ENCODE measurements at places on chromosomes 7 and 10. TPM values are rescaled to one million over a fixed set of nuclear protein-coding genes. Genes with fewer than 3 reads are reported as not detected.
A peak's percentile ranks its signal among the peaks of the same experiment; 100 is the strongest.

DNA sequence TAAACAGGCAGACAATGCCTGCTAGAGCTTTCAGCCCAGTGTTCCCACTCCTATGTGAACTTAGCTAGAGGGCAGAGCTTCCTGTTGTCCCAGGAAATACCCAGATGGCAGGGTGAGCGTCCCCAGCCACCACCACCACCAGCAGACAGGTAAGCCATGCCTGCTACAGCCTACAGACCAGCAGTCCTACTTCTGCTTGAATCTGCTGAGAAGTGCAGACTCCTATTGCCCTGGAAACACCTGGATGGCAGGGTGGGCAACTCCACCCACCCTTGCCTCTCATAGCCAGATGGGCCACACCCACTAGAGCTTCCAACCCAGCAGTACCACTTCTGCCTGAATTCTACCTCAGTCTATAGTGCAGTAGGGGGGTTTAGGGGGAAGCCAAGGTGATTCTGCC is 64.4 kb downstream of the FBXL13 start:
- DNase-seq = no peak

DNA sequence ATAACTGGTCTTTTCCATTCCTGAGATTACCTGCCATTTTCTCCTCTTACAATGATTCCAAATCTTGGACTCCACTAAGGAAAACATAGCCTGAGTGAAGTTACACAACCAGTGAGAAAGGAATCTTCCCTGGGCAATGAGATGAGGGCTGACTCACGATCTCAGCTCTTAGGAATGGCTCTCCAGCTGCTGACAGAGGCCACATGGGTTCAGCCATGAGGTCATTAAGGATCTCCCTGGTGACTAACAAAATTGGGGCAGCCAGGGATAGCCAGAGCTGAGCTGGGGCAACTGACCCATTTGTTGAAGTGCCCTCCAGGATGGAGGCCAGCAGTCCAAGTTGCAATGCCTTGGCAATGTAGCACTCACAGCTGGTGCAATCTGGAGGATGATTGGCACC is 78.7 kb upstream of the MKLN1 start:
- DNase-seq = no peak

DNA sequence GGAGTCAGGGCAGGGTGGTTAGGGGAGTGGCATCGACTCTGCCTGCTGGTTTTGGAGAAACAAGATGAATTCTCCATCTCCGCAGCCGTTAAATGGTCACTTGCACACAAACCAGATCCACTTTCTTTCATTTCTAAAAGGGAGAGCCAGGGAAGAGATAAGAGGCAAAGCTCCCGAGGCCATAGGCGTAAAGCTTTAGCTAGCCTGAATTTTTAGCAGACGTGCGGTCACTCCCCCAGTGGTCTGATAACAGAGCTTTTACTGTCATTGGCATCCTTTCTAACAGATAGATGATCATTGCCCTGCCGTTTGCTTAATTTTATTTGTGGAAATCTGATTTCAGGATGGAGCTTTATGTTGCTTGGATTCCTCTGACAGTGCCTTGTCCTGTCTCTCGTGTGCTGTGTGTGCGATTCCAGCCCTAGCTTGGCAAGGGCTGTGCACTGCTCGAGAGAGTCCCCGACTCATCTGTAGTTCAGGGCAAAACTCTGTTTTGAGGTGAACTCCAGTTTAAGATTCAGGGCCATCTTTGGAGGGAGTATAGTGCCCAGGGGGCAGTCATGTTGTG is 62.5 kb downstream of the GATA3 start:
- no peak for DNase-seq

- DNase-seq = no peak
These were observed 354.5 kb downstream of the FGFR2 start for GRCh38 chr10:121243609-121244241.

GRCh38 chr10:20877554-20877953 is 19.6 kb downstream of the NEBL start:
- no peak for DNase-seq

DNA sequence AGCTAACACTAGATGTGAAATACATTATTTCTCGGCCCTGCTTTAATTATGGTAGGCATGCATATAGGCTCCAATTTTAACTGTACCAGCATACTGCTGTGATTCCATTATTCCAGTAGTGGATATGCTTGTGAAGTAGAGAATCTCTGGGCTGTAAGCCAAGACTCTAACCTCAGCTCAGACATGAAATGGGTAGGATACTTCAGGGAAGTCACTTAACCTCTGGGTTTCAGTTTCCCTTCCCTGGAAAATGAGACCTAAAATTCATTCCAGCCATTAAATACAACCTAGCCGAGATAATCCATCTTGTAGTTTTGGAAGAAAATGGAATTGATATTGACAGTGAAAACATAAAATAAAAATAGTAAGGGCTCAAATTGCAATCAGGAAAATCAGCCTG is 59.6 kb upstream of the TRIL start:
- DNase-seq = no peak

GRCh38 chr7:50449881-50450589 is at the start of gene FIGNL1:
Gene FIGNL1 (minus strand): TSS chr7:50450350. CDS start chr7:50447287, 3,063 bp downstream.
- peak; percentile 78 for DNase-seq

DNA sequence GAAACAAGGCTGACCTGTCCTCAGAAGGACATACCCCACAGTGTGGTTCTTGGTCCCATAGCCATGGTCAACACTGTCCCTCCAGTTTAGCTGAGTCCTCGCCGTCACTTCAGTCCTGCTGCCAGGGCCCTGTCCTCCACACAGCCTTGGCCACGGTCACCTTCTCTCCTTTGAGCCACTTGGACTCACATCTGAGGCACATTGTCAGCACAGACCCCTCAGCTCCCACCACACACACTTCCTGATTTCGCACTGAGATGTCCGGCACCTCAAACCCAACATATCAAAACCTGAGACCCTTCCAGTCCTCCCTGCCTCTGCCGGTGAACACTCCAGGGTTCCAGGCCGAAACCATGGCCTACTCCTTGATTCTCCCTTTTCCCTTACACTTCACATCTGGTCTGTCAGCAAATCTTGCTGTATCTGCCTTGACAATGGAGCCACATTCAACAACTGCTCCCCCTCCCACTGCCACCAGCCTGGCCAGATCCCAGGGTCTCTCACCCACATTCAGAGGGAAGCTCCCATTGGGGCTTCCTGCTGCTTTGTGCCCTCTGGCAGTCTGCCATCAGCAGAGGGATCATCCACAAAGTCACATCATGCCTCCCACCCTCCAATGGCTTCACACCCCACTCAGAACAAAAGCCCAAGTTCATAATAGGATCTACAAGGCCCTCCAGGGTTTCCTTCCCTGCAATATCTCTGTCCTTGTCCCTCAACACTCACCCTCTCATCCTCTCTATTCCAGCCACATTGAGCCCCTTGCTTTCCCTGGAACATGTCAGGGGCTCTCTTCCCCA is 219.6 kb upstream of the SHH start:
- no peak for DNase-seq

GRCh38 chr10:71125749-71126107 is 86.6 kb upstream of the UNC5B start:
- no peak for DNase-seq

DNA sequence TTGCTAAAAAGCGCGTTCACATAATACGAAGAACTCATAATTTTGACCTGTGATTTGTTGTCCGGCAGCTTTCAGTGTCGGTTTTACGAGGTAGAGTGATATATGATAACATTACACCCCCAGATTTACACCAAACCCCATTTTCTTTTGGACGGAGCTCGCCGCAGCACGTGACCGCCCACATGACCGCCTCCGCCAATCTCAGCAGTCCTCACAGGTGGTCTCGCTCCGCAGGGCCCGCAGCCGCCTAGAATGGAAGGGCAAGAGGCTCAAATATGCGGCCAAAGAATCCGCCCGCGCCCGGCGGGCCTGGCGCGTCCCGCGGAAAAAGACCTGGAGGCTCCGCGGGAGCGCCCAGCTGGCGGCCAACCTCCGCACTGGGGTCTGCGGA is at the start of gene HOXA7:
TSS of gene HOXA7 (minus strand) at position 168 of the 391 bp plus-strand sequence. CDS start at position 38, 130 bp downstream.
- no peak for DNase-seq

GRCh38 chr7:157461573-157462418 is 125.0 kb downstream of the DNAJB6 start:
- peak; percentile 33 for DNase-seq

GRCh38 chr10:108788891-108789290 is 1134.4 kb downstream of the XPNPEP1 start:
- DNase-seq = no peak

DNA sequence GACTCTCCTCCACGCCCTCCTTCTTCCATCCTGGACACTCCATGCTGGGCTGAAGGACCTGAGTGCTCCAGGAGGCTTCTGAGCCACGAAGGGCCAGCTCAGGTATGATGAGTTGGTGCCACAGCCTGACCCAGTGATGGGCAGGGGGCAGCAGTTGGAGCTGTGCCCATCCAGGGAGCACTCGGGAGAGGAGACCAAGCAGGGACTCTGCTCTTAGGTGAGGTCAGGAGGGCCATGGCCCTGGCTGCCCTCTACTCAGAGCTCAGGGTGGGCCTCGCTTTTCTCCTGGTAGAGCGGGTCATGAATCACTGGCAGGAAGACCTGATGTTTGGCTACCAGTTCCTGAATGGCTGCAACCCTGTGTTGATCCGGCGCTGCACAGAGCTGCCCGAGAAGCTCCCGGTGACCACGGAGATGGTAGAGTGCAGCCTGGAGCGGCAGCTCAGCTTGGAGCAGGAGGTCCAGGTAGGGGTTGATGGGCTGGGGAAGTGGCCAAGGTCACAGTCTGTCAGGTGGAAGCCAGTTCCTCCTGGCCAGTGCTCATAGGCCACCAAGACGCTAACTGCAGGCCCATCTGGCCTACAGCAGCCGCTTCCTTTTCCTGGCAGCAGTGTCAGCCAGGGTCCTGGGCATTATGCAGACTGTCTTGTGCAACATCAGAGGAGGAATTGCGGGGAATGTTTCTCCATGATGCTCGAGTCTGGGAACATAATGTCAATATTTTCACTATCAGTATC is 50.8 kb downstream of the ALOX5 start:
- DNase-seq = no peak

DNA sequence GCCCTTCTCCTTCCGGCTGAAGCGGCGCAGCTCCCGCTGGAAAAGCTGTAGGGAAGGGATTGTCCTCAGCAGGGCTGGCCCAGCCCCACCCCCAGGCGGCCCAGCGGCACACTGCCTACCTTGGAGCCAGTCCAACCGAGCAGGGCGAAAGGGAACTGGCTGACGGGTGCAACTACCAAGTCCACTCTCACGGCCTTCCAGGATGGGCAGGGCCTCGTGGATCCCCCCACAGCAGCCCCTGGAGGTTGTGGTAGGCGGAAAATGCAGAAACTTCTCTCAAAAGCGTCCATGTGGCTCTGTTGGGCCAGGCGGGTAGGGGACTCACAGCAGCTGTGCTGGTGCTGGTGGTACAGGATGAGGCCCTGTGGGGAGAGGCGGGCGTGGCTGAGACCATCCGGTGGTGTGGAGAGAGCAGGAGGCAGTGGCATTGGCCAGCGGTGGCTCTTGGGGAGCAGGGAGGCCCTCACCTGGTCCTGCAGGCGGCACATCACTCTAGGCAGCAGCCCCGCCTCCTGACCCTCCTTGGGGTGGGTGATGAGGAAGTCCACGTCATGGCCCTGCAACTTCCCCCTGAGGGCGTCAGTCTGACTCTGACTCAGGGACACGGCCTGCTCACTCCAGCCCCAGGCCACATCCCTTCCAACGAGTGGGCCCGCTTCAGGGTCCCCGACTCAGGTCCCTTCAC is 8.4 kb upstream of the PGAM2 start:
- no peak for DNase-seq

GRCh38 chr7:111371437-111371836 is 190.9 kb downstream of the IMMP2L start:
- no peak for DNase-seq

DNA sequence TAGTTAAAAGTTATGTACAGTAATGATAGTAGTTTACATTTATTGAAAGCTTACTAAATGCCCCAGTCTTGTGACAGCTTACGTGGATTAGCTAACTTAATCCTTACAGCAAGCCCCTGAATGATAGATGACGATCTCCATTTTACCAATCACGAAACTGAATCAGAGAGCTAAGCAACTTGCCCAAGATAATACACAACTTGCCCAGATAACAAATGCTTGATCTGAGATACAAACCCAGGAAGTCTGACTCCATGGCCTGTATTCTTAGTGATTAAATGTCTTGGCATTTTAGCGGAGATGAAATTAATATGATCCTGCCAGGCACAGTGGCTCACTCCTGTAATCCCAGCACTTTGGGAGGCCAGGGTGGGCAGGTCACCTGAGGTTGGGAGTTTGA is 46.9 kb upstream of the FMC1 start:
- no peak for DNase-seq

DNA sequence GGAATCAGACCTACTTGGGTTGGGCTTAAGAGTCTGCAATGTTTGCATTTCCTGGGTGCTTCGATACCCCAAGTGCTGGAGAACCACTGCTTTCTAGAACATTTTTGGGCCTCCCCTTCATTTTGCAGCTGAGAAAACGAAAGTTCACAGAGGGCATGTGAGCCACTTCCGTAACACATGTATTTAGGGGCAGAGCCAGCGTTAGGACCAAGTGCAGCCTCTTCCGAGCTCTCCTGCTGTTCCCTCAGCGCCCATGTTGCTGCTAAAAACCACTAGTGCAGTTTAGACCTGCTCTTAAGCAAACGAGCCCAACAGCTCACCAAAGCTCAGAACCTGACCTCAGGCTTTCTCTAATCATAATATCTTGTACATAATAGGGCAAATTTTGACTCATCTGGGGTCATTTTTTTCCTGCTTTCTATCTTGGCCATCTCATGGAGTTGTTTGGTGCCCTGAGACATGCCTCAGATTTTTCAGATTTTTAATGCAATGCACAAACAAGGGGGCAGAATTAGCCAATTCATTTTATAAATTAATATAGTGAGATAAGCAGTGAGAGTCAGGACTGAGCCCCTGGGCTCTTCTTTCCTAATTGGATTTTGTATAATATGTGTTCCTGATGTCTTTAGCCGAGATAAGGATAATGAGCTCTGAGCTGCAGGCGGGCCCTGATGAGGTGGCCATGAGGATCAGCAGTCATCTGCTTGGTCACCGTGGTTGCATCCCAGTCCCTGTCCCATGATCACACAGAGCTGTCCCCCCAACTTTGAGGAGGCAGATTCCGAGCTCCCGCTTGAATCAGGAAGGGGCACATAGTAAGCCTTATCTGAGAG is 12.9 kb downstream of the BAG3 start:
- no peak for DNase-seq

GRCh38 chr7:122974229-122974628 is 21.3 kb downstream of the TAS2R16 start:
- DNase-seq = no peak

The ZNF853 gene
- total RNA-seq = 5.5 TPM

The MET gene
- total RNA-seq = 12.9 TPM

The LIPF gene
- not detected for total RNA-seq

The SPDYE1 gene
- not detected for total RNA-seq

The LMOD2 gene
- total RNA-seq = 0.22 TPM

The FAM237B gene
- total RNA-seq = not detected

The ENTPD1 gene
- total RNA-seq = 2.2 TPM

The CNTNAP2 gene
- 69.1 TPM for total RNA-seq

The CDK1 gene
- 111 TPM for total RNA-seq

The RBM20 gene
- total RNA-seq = 0.29 TPM

The PRSS37 gene
- total RNA-seq = not detected
